Stimulated activated CD8-positive, alpha-beta memory T cell treated with anti-CD3 and anti-CD28 coated beads, Interleukin-4, amount 100 ng/mL, for 1 hour (primary cell): ENCODE measurements at places on chromosomes 3 and 15.

GRCh38 chr3:177596816-177597271, 399.6 kb upstream of the TBL1XR1 start:
- DNase-seq: no peak

GRCh38 chr3:72177075-72178050, 392.4 kb upstream of the PROK2 start:
- no peak for DNase-seq

GRCh38 chr3:132561003-132561402, 36.1 kb upstream of the ACKR4 start:
- DNase-seq: no peak

DNA sequence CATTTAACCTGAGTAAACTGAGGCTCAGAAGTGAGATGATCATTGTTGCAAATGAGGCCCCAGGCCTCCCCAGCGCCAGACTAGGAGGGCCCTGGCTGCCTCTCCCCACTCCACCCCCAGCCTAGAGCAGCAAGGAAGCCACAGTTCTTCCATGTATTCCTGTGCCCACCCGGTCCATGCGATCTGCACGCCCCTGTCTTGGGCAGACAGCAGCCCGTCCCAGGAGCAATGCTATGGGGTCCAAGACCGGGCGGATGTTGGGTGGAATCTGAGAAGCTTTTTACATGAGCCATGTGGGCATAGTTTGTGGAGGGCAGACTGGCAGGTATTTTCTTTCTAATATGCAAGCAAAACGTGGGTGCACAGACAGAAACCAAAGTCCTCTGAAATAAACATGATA, 15.1 kb downstream of the SH2D7 start:
- DNase-seq: no peak

GRCh38 chr3:72068621-72069020, 283.7 kb upstream of the PROK2 start:
- no peak for DNase-seq

GRCh38 chr3:126932188-126932931, 50.6 kb upstream of the PLXNA1 start:
- no peak for DNase-seq

GRCh38 chr15:67947254-67948039, 106.7 kb upstream of the PIAS1 start:
- DNase-seq: no peak

- no peak for DNase-seq
Measured at GRCh38 chr3:46242120-46242519, at the start of gene CCR3. Gene CCR3, plus strand, starts transcription at chr3:46242460. Its CDS starts 22,699 bp downstream, at chr3:46265159.

- DNase-seq: no peak
Measured at GRCh38 chr15:80199366-80199765, 46.6 kb downstream of the FAH start.

DNA sequence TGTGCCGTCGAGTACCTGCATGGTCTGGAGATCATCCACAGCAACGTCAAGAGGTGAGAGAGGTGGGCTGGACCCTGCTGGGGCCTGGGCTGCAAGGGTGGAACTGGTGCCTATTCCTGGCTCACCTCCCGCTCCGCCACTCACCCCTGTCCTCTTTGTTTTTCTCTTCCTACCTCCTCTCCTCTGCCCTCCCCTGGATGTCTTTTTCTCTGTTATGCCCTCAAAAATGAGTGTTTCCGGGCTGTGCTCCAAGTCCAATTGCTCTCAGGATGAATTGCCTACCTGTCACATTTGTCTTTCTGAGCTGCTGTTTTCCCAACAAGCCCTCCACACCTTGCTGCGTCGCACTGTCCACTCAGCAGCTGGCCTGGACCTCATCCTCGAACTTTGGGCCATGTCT, 28.5 kb upstream of the TATDN2 start:
- DNase-seq: no peak

GRCh38 chr15:92005154-92005553, 151.6 kb downstream of the SLCO3A1 start:
- no peak for DNase-seq

DNA sequence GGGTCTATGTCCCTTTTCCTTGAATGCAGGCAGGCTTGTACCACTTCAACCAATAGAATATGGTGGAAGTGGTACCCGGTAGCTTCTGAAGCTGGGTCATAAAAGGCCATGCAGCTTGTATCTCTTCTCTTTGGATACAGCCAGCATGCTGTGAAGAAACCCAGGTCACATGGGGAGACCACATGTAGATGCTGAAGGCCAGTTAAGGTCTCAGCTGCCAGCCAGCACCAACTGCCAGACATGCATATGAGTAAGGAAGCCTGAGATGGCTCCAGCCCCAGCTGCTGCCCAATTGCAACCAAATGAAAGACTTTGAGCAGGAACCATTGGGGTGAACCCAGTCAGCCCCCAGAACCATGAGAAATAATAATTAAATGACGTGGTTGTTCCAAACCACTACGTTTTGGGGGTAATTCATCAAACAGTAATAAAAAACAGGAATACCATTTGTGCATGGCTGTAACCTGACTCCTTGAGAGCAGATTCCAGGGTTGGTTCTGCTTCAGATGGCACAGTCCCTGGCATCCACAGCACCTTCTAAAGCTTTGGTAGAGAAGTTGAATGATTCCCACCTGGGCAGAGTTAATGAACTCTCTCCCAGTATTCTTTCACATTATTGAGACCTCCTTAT, 3.8 kb downstream of the RBP2 start:
- no peak for DNase-seq

DNA sequence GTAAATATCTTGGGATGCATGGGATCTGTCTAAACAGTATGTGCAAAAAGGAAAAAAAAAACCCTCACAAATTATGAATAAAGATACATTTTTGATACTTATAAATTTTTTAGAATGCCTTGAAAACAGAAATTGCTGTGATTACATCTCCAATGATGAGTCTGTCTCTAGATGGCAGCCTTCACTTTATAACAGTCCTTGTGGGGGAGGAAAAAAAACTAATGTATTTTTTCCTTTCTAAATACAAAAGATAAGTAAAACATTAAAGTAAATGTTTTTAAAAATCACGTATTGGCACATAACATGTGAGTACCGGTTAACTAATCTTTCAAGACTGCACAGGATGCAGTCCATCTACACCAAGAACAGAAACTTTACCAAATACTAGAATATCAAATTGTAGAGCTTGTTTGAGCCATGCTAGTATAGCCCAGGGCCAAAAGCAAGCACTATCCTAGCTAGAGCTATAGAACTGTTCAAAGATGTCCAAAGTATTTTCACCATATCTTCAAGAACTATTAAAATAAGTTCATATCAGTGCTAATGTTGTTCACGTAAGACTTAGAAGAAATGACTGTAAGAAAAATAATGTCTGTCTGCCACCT, 206.4 kb downstream of the STAG1 start:
- DNase-seq: no peak

DNA sequence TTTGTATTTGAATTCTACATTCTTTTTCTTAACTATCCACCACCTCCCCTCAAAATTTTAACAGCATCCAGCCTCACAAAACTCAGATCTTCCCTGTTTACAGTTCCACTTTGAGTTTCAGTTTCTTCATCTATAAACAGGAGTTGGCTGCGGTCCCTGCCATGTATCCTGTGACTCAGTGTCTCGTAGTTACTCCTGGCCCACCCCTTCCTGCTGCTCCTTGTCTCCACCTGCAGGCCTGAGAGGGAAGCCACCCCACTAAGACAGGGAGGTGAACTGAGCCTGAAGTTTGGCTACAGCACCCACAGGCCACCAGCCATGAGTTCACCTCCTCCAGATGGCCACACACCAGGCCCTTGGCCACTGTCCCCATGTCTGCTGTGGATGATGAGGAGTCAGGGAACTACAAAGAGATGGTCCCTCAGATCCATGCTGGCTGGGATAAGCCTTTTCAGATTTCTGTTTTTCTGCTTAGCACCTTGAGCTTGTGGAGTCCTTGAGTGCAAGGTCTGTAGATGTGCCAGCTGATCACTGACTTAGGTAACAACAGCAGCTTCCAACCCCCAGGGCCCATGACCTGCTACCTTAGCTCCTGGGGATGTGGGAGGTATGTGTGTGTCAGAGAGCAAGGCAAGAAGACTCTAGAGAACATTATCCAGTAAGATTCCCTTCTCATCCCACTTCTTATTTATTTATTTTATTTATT, 37.5 kb downstream of the CD86 start:
- DNase-seq: no peak

DNA sequence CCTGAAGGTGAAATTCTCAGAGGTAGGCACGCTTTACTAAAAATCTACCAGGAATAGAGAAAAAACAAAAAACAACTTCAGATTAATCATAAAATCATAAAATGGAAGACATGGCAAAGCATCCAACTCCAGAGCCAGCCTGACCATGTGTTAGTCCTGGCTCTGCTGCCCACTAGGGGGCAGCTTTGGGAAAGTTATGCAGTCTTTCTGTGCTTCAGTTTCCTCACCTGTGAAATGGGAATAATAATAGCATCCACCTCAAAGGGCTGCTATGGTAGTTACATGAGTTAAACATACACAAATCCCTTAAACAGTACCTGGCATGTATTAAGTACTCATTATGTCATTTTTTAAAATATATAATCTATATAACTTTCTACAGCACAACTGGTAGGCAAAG, 52.3 kb downstream of the WNT5A start:
- no peak for DNase-seq

GRCh38 chr15:52011711-52012144, 7.3 kb upstream of the MAPK6 start:
- no peak for DNase-seq

- no peak for DNase-seq
Measured at GRCh38 chr15:74829991-74830390, 3.6 kb downstream of the CPLX3 start.

DNA sequence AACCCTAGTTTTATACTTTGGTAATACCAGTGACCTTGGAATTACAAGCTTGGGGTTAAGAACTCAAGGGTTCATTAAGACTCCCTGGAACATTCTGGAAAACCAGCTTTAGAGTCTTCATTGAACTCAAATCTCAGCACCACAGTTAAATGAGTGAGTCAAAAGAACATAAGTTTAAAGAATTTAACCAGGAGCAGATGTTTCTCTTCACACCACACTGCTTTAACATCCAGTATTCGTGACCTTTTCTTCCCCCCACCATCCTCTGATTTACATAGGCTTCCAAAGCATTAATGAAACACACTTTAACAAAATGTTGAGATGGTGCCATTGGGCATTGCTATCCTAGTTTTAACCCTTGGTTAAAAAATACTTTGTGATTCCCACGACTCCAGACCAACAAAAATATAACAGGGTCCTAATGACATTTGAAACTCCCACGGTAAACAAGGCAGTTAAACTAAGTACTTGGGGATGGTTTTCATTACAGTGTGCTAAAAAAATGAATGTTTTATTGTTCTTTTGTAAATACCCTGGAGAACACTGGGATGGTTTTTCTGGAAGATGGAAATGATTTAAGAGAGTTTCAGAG, 123.9 kb downstream of the OXNAD1 start:
- DNase-seq: no peak

- DNase-seq: no peak
Measured at GRCh38 chr3:82088749-82089148, 327.3 kb upstream of the GBE1 start.

DNA sequence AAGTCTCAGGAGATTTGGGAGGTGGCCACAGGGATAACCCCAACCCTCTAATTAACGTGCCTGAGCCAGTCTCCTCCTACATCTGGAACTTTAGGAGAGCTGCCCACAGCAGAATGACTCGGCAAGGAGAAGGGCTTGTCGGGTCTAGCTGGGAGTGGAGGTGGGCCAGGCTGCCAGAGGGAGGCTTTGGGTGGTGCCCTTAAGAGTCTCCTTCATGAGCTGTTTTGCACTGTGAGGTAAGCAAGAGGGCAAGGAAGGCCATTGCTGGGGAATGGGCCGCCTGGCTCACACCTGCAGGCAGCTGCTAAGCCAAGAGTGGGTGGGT, 3.6 kb upstream of the TNK2 start:
- DNase-seq: no peak
